Hepatocyte (in vitro differentiated cells): ENCODE measurements at places on chromosomes 13 and 19.

GRCh38 chr13:101111894-101112293 lies 304.4 kb downstream of the NALCN start:
- no peak for DNase-seq
- no peaks in the 10 kb centered on the region for H3K36me3 ChIP-seq
- H3K27me3 ChIP-seq = no peaks in the 10 kb centered on the region
- H3K4me3 ChIP-seq = no peak overlapping the region
- H3K27ac ChIP-seq = no peak overlapping the region

DNA sequence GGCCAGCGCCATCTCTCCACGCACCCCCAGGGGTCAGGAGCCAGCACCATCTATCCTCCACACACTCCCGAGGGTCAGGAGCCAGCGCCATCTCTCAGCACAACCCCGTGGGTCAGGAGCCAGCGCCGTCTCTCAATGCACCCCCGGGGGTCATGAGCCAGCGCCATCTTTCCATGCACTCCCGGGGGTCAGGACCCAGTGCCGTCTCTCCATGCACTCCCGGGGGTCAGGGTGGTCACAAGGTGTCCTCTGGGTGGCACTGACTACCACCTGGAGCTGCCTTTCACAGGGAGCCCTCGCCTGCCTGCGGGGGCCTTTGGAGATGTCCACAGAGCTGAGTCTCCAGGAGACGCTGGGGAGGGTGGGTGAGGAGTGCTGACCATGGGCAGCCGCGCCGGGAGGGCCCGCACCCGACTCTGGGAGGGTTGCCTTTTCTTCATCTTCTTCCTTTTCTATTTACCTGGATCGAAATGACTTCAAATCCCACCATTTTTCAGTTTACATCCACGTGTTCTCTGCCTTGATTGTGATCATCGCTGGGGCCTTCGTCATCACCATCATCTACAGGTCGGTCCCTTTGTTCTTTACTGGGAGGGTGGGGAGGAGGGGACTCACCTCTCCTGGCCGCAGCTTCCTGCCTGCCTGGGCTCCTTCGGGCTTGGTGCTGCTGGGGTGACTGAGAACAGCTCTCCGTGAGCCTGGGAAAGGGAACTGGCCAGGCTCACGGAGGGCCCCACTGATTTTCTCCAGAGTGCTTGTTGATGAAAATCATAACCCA lies 19.1 kb downstream of the TEX29 start:
- H3K27me3 ChIP-seq = no peaks in the 10 kb centered on the region
- H3K27ac ChIP-seq = no peak overlapping the region
- no peak overlapping the region for H3K4me3 ChIP-seq
- H3K4me1 ChIP-seq = peaks cover 3% of the 10 kb centered on the region
- no peak for DNase-seq

- H3K4me3 ChIP-seq = peak overlapping the region; percentile 60
- H3K36me3 ChIP-seq = no peaks in the 10 kb centered on the region
- H3K27me3 ChIP-seq = no peaks in the 10 kb centered on the region
These were observed 887 bp downstream of the CDADC1 start for GRCh38 chr13:49248622-49249002.

DNA sequence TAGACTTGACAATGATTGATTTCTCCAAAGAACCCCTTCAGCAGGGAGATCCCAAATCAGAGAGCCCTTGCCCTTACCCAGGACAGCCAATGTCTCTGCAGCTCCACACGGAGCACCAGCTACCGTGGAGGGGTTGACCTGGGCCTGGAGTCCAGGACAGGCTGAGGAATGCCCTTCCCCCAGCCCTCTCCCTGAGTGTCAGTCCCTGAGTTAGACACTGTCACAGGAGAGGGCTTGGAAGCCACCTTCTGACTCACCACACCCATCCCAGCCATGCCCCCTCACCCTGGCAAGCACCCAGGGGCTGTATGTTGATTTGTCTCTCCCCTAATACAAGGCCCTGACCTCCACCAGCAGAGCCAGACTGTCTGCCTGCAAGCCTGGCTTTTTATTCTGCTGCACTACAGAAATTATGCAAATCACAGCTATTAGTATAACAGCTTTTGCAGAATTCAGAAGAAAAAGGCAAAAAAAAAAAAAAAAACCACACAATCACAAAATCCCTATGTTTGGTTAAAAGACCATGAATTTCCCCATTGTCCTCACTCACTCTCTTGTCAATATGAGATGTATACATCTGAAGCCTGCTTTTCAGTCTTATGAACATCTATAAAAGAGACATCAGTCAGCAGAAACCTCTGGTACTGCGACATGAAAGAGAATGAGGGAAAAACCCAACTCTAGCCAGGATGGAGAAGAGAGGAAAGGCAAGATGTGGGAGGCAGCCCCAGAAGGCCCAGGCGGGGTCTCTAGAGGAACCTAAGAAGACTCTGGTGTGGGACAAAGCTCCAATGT lies 240.7 kb downstream of the UQCRFS1 start:
- H3K27ac ChIP-seq = no peak overlapping the region
- H3K4me1 ChIP-seq = no peaks in the 10 kb centered on the region
- no peaks in the 10 kb centered on the region for H3K36me3 ChIP-seq
- H3K27me3 ChIP-seq = no peaks in the 10 kb centered on the region
